Panc1 (cell line): ENCODE measurements at places on chromosomes 1 and 21.
A peak's percentile ranks its signal among the peaks of the same experiment; 100 is the strongest.

DNA sequence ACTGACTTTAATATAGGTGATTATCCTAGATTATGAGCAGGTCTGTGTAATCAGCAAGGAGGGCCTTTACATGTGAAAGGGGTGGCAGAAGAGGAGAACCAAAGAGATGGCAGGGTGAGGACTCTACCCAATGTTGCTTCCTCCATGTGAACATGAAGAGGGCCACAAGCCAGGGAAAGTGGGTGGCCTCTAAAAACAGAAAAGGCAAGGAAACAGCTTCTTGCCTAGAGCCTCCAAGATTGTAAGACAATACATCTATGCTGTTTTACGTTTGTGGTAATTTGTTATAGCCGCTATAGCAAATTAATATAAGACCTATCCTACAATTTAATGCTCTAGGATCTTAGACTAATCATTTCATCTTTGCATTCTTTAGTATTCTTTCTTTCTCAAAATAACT lies 85.5 kb downstream of the PLPP3 start:
- no peak for DNase-seq

DNA sequence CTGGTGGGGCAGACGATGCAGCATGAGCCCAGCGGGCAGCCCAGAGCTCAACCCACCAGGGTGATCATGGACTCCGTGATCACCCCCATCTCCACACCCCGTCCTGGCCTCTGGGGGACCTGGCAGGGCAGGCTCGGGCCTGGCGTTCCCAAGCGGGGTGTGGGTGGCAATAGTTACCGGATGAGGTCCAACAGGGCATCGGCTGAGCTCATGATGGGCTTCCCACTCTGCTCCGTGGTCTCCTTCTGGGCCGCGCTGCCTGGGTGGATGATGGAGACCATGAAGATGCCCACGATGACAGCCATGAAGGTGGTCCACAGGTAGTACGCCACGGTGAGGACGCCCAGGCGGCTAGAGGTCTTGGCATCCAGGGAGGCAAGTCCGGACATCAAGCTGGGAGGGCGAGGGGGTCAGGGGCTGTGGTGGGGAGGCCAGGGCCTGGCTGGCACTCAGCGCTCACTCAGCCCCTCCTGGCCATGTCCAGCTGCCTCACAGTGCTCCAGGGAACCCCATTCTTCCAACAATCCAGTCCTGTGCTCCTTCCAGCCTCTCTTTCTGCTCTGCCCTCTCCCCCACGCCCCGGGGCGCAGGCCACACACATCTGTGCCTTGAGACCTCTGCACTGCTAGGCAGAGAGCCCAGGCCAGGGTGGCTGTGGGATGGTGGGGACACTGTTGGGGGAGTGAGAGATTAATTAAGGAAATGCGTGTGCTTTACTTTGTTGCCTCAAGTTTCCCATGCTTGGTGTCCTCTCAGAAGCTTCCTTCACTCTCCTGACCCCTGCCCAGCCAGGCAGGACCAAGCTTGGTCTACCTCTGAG lies 27.6 kb downstream of the SLC1A7 start:
- no peak for DNase-seq

DNA sequence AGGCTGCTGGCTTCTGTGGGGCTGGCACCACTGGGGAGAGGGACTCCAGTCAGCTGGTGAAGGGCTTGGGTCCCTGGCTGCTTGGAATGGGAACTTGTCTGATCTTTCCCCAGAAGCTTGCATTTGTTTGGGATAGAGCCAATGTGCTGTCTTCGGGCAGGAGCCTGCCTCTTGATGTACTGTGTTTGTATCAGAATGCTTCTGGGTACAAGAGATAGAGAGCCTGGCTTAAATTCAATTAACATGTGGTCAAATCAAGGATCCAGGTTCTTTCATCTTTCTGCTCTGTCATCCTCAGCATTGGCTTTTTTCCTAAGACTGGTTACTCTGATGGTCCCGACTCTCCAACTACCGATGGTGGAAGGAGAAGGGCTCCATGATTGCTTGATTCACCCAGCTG lies 16.0 kb upstream of the PROK1 start:
- DNase-seq, result no peak

DNA sequence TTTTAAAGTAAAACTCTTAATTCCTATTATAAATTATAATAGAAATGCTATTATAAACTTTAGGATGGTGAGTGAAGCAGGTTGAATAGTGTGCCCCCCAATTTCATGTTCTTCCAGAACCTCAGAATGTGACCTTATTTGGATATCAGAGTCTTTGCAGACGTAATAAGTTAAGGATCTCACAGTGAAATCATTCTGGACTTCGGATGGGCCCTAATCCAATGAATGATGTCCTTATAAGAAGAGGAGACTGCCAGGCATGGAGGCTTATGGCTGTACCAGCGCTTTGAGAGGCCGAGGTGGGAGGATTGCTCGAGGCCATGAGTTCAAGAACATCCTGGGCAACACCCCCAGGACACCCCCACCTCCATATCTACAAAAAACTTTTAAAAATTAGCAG lies 9.4 kb upstream of the MT1HL1 start:
- no peak for DNase-seq

- no peak for DNase-seq
Observed at GRCh38 chr1:21337010-21337437, 46.8 kb upstream of the ECE1 start.

DNA sequence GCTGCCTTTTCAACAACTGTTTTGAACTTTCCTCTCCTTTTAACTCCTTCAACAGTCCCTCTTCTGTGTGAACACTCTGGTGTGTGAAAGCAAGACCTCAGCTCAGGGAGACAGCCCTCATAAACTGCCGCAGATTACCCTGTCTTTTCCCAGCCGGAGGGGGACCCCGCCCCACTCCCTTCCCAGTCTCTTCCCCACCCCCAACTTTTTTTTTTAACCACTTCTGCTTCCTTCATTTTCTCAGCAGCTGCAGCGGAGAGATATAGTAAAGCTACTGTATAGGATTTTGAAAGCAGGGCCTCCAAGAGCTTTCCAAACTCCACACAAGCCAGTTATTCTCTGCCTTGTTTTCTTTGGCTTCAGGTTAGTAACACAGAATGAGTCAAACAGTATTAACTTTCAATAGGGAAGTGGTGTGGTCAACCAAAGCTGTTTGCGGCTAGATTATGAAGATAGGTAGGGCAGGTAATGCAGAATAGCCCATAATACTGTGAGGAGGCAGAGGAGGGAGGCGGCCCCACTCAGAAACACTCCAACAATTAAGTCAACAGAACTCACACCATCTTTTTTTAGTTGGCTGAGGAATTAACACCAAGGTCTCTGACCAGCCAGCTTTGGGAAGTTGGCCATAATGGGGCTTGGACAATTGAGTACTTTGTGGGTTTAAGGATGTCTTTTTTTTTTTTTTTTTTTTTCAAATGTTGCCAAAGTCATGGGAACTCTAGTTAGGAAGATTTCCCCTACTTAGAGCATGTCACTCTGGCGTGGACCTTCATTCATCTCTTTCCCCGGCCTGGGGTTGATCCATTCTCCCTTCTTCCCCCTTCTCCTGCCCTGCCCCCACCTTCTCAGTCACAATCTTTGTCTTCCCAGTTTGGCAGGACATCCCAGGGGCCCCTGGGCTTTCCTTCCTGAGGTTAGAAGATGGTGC lies 177.0 kb downstream of the CLIC6 start:
- DNase-seq, result peak; percentile 27

DNA sequence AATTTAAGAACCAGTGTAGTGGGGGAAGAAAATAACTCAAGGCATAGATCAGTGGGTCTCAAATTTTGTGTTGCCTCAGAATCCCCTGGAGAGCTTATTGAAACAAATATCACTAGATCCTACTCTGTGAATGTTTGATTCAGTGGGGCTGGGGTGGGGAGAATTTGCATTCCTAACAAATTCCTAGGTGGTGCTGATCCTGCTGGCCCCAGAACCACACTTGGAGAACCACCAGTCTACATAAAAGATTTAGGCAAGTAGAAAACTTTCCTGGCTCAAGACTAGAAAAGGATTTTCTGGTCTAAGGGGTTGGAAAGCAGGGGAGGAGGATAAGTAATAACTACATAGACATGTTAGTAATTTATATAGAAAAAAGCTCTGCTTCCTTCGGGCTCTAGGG lies 34.1 kb upstream of the C1orf21 start:
- DNase-seq, result no peak

DNA sequence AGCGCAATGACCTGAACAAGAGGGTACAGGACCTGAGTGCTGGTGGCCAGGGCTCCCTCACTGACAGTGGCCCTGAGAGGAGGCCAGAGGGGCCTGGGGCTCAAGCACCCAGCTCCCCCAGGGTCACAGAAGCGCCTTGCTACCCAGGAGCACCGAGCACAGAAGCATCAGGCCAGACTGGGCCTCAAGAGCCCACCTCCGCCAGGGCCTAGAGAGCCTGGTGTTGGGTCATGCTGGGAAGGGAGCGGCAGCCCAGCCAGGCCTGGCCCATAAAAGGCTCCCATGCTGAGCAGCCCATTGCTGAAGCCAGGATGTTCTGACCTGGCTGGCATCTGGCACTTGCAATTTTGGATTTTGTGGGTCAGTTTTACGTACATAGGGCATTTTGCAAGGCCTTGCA lies 5.4 kb upstream of the CCDC28B start:
- no peak for DNase-seq

GRCh38 chr1:222465211-222466041 lies 82.5 kb downstream of the HHIPL2 start:
- peak; percentile 81 for DNase-seq

DNA sequence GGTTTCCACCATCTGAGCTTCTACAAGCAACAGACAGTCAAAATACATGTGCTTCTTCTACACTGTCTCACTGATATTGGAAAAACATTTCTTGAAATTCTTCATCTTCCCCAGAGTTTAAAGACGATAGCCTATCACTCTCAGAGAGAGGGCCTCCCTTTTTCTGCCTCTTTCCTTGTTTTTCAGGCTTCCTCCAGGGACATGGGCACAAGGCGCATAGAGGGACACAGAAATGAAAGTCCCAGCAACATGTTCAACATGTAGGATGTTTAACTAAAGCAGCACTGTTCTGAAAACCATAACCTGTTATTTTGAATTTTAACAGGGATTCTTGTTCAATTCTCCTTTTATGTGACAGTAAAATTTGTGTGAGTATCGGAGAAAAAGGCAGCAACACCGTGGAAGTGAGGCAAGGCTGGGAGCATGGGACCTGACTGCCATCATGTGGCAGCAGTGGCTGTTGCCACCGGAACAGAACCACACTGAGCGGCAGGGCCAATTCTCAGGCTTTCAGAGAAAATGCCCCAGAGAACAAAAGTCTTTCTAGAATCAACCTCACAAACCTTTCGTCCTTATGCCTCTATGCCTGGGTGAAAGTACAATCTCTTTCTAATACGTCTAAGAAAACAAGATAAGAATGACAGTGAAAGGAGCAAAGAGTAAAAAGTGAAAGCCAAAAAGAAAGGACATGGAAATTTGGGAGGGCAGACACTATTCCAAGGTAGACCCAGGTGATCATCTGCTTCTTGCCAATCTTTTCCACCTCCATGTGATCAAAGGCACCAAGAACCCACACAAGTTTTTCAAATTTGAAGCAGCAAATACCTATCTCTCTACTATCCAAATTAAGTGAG lies 54.5 kb downstream of the PCNX2 start:
- DNase-seq, result peak; percentile 36

DNA sequence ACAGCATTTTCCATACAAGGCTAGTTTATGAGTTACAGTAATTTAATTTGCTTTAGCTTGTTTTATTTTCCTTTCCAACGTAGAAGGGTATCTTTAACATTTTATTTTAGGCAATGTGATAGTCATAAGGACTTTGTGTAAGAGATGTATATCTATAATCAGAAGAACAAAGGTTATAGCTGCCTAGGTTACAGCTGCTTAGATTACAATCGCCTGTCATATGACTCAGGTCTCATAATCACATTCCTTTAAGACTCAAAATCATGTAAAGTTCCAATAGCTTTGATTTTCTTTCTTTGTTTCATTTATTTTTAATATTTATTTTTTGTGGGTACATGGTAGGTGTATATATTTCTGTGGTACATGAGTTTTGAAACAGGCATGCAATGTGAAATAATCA lies 37.8 kb upstream of the COP1 start:
- DNase-seq, result no peak

GRCh38 chr1:186426118-186426517 lies 34.8 kb downstream of the PDC start:
- DNase-seq, result no peak

- DNase-seq, result peak; percentile 27
Observed at GRCh38 chr1:75265792-75266191, 131.6 kb downstream of the LHX8 start.

DNA sequence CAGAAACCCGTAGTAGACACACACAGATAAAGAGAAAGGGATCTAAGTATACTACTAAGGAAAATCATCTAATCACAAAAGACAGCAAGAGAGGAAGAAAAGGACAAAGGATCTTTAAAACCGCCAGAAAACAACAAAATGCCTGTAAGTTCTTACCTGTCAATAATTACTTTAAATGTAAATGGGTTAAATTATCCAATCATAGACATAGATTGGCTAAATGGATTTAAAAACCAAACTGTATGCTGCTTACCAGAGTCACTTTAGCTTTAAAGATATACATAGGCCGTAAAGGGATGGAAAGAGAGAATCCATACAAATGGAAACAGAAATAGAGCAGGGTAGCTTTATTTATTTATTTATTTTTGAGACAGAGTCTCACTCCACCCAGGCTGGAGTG lies 44.0 kb downstream of the FLVCR1 start:
- DNase-seq, result no peak

GRCh38 chr1:202615501-202616354 lies 94.5 kb downstream of the SYT2 start:
- DNase-seq, result no peak

GRCh38 chr1:220579317-220579716 lies 51.4 kb downstream of the MARK1 start:
- no peak for DNase-seq

GRCh38 chr1:161267321-161267720 lies 8.8 kb downstream of the PCP4L1 start:
- no peak for DNase-seq

- no peak for DNase-seq
Observed at GRCh38 chr1:37561133-37562132, 4.7 kb downstream of the DNALI1 start.

DNA sequence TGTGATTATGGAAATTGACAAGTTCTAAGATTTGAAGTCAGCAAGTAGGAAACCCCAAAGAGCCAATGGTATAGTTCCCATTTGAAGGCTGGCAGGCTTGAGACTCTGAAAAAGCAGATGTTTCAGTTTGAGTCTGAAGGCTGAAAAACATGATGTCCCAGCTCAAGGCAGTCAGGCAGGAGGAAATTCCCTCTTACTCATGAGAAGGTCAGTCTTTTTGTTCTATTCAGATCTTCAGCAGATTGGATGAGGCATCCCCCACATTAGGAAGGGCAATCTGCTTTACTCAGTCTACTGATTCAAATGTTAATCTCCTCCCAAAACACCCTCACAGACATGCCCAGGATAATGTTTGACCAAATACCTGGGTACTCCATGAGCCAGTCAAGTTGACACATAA lies 372.5 kb upstream of the ST6GALNAC5 start:
- no peak for DNase-seq

- DNase-seq, result no peak
Observed at GRCh38 chr1:248165186-248165585, 9.4 kb upstream of the OR2M2 start.
